ENCODE measurements at places on chromosomes 13 and 19.

GRCh38 chr13:20209948-20210347 is 17.2 kb upstream of the GJB2 start:
- no peak for DNase-seq

- no peak for DNase-seq
Observed at GRCh38 chr13:20171364-20171763, 10.5 kb upstream of the GJA3 start.

GRCh38 chr13:39401756-39402155 is 201.2 kb downstream of the LHFPL6 start:
- no peak for DNase-seq

DNA sequence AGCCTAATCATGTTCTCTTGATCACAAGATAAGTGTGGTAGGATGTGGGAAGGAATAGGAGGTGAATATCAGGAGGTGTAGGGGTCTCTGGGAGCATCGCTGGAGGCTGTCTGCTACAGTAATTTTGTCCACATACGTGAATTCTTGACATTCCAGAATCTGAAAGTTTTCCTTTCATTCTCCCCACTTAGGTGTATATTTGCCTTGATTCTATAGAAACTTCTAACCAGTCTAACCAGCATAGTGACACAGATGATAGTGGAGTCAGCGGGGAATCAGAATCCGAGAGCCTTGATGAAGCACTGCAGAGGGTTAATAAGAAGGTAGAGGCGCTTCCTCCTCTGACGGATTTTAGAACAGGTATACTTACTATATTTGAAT is 106.4 kb downstream of the RNF17 start:
- no peak for DNase-seq

GRCh38 chr19:49746206-49746958 is 16.7 kb downstream of the TSKS start:
- no peak for DNase-seq

- no peak for DNase-seq
Observed at GRCh38 chr19:52176574-52176973, 5.2 kb upstream of the ZNF836 start.

- no peak for DNase-seq
Observed at GRCh38 chr13:101325423-101325822, 90.9 kb downstream of the NALCN start.

DNA sequence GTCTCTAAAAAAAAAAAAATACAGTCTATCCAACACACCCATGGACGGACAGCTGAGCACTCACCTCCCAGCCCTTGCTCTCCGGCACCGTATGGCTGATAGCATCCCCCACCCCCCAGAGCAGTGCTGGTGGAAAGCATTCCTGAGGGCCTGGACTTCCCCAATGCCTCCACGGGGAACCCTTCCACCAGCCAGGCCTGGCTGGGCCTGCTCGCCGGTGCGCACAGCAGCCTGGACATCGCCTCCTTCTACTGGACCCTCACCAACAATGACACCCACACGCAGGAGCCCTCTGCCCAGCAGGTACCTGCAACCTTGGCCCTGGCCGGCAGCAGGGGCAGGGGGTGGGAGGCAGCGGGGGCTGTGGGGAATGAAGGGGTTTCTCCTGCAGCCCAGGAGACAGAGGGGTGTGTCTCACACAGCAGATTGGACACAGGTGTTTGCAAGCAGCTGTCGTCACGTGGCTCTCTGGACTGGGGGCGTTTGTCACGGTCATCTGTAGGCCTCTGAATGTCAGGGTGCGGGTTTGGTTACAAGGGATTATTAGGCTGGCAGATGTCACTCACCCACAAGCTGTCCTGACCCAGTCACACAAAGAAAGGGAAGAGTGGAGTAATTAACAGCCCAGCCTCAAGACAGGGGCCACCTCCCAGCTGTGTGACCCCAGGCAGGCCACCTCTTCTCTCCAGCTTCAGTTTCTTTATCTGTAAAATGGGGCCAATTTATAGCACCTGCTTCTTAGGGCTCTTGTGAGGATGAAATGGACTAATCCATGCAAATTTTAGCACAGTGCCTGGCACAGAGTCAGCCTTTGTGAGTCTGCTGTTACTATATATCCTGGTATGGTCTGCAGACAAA is 19.3 kb downstream of the PLD3 start:
- no peak for DNase-seq

GRCh38 chr13:99386911-99387788 is 80.0 kb upstream of the GPR183 start:
- DNase-seq: no peak

DNA sequence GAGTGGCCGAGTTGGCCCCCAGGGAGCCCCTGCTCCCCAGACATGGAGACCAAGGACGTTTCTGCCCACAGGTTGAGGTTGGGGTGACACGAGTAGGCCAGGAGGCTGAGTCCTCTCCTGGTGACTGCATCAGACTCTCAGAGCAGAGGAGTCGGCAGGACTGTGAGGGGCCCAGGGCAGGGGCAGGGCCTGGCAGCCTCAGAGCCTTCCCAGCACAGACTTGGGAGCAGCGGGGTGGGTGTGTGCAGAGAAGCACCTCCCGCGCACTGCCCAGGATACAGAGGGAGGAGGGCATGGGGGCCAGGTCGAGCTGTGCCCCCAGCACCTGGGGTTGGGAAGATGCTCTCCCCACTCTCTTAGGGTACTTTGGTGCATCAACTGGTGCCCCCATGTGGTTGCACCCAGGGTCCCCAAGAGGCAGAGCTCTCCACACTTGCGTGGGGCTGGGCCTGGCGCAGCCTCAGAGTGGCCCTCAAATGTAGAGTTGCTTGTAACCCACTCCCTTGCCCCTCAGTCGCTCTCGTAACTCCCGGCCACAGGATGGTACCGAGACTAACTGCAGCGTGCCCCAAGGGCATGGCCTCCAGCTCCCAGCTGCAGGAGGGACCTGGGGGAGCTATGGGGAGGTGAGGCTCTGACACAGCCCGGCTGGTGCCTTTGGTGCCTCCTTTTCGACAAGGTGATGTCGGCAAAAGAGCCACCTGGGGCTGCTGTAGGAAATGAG is 15.9 kb downstream of the TSSK6 start:
- DNase-seq: no peak

DNA sequence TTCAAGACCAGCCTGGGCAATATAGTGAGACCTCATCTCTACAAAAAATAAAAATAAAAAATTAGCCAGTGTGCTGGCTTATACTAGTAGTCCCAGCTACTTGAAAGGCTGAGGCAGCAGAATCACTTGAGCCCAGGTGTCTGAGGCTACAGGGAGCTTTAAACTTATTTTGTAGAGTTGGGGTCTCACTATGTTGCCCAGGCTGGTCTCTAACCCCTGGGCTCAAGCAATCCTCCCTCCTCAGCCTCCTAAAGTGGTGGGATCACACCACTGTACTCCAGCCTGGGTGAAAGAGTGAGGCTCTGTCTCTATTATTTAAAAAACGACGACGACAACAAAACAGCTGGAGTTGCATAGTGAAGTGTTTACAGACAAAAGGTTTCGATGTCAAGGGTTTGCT is 8.0 kb downstream of the RAB3D start:
- DNase-seq: no peak

DNA sequence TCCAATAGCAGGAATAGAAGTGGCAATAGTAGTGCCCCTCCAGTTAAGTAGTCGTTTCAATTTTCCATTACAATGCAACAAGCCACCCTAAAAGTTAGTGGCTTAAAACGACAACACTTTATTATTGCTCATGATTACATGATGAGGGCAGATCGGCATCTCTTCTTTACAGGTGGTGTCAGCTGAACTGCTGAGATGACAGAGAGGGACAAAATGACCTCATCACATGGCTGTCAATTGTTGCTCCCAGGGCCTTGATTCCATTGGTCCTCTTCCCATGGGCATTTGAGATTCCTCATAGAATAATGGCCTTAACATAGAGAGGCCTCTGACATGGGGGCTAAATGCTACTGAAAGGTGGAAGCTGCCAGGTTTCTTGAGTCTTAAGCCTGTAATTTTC is 679.8 kb upstream of the KLHL1 start:
- DNase-seq: no peak

- no peak for DNase-seq
Observed at GRCh38 chr19:19280561-19280960, 7.5 kb upstream of the TM6SF2 start.

- DNase-seq: no peak
Observed at GRCh38 chr13:53160211-53160610, 131.6 kb downstream of the OLFM4 start.

DNA sequence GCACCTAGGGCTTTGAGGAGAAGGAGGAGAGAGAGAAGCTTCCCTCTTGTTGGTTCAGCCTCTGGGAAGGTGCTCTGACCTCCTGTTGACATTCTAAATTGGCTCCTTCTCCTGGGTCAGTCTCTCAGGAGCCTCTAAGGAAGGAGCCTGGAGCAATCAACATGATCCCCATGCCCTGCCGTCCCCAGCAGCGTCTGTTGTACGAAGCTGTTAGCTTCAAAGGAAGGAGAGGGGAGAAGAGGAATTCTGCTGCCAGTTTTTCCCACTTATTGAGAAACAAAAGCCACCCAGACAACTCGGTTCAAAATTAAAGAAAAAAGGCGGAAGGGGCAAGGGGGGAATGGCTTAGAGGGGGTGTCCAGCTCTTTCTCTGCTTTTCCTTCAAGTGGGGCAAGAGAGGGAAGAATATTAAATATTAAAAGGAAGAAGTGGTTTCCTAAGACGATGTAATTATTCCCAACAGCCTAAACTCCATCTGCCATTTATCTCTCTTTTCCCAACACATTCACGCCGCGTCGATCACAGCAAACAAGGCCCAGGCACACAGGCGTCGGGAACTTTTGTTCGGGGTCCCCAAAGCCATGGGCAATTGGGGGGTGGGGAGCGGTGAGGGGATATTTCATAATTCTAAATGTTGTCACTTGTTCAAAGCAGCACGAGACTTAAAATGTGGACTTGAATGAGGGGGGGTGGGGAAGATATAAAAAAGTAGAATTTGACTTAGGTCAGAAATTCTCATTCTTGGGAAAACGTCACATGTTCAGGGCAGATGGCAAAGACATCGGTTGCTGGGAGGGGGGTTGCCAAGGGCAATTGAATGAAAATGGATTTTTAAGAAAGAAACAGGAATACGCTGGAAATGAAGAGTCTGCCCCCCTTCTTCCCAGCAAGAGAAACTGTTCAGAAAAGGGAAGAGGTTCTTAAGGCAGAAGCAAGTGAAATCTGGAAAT is 116.8 kb upstream of the CACNA1A start:
- no peak for DNase-seq

- DNase-seq: no peak
Observed at GRCh38 chr19:44303976-44304568, 753 bp downstream of the ZNF235 start.

GRCh38 chr19:2627855-2628254 is 74.6 kb downstream of the GNG7 start:
- DNase-seq: no peak

DNA sequence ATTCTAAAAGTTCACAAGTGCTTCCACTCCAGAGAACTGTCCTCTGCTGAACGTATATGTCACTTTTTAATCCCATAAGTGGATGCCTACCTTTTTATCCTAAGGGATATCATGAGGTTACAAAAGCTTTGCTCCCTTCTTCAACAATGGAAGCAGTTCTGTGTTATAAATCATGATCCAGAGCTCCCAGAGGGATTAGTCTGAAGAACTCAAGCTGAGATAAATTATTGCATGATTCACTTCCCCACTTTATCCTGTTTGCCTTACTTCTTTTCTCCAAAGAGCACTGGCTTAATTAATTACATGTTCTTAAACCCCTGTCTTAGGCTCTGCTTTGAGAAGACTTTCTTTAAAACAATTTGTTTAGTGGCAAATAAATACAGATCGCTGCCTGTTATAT is 246.7 kb downstream of the PCDH17 start:
- no peak for DNase-seq

DNA sequence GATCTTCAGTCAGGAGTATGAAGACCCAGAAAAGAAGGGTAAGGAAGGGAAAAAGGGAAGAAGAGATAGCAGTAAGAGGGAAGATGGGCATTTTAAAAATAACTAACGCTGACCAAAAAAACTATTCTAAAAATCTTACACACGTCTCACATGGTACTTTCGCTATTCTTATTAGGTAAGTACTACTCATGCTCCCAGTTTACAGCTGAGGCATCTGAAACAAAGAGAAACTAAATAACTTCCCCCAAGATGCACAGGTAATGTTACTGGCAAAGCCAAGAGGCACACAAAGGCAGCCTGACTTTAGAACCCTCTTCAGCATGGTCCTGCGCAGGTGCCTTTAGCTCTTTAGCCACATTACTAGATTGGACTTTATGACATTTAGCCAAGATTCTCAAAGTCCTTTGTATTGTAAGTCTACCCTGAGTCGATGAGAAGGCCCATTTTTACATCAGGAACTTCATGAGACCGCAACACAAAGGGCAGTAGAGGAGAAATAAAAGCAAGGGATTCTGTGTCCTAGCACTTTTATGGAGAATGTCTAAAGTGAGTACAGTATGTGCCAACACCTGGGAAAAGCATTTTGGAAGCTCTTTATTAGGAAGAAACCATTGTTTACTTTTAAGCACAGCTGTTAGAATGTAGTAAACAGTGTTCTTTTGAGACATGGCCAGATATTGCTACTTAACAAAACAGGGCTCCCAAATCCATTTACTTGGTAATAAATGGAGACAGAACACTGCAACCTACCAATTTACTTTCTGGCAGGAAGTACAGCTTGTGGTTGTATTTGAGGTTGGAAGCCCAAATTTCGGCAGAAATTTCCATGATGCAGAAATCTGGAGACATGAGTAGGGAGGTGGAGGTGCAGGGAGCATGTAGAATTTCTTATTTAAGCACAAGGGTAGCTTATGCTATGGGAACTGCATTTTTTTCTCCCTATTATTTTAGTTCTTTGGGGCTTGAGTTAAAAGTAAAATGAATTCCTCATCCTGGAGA is 250.7 kb downstream of the KCTD12 start:
- DNase-seq: no peak

GRCh38 chr13:32007494-32007893 is 24.1 kb upstream of the FRY start:
- no peak for DNase-seq

- no peak for DNase-seq
Observed at GRCh38 chr19:50255115-50255514, 51.7 kb downstream of the MYH14 start.

DNA sequence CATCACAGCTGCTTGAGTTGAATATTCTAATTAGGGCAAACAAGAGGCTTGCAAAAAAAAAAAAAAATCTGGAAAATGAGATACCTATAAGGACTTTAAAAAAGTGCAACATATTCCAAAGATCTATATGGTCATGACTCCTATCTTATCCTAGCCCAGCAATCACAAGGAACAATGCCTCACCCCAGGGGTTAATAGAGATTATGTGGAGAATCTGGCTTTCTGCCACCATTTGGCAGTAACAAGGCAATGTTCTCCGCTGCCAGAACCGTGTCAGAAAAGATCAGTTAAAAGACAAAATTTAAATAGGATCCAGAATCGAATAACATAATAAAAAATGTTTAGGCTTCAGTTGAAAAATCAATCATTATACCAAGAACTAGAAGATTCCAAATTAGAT is 1643.2 kb upstream of the PRR20A start:
- no peak for DNase-seq
